ENCODE measurements at places on chromosomes 4 and X.

- DNase-seq = no peak
These were observed 37.5 kb upstream of the TMEM150C start for GRCh38 chr4:82599336-82599735.

- peak; percentile 24 for DNase-seq
These were observed 752 bp downstream of the FRAS1 start for GRCh38 chr4:78057600-78058550.

DNA sequence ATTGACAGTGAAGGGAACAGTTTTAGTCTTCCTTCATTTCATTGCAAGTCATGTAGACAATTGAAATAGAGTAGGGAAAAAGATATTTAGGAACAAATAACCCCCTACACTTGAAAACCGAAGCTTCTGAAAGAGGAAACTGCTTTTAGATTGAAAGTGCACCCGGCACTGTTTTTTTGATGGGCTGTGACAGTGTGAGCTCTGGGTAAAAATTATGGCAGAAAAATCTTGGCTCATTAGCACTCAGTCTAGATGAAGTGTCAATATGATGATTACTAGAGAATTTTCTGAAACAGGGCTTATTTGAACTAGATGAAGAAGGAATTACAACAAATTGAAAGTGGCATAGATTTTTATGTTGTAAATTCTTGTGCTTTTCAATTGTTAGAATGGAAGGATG lies 1132.4 kb downstream of the RAPGEF2 start:
- DNase-seq = no peak

GRCh38 chrX:117532339-117532738 lies 584.3 kb downstream of the KLHL13 start:
- DNase-seq = no peak

DNA sequence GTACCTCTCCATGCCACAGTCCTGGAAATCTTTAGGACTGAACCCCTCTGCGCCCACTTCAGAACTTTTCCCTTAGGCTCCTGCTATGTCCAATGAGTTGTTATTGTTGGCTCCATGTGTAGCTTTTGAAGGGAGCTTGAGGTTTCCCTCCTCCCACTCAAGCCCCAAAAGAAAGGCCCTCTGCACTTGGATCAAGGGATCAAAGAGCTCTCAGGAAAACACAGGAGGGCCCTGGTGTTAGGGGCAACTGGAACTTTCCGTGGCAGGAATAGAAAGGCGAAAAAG lies 135.0 kb downstream of the RASL11B start:
- no peak for DNase-seq

All from COR-L47 (cell line).